Right ventricle myocardium inferior (tissue), 1 donor: ENCODE measurements at places on chromosomes 4 and X. TPM values are rescaled to one million over a fixed set of nuclear protein-coding genes. Genes with fewer than 3 reads are reported as not detected.

Gene MSX1
- total RNA-seq = 2.7 TPM

Gene RNF175
- 0.30 TPM for total RNA-seq

Gene BOD1L1
- 17.8 TPM for total RNA-seq

Gene CNGA1
- not detected for total RNA-seq

Gene RELL1
- total RNA-seq = 23.6 TPM

Gene EVC2
- total RNA-seq = 1.2 TPM

DNA sequence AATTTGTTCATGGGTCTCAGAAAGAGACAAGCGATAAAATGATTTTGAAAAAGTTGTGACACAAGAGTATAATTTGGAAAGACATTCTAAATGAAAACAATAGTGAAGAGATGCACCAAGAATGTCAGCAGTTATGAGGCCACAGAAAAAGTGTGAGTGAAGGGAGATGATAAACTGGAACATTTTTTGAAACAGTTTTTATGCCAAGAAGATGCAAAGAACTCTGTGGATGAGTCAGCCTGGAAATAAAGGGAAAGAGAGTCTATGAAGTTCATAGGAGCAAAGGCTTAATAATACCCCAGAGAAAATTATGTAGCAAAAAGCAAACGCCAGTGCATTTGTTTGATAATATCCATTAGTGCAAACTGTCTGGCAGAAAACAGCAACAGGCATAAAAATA lies 188.4 kb upstream of the TBC1D9 start:
- no peak for DNase-seq

- no peak for DNase-seq
Measured at GRCh38 chrX:78383594-78383993, 56.2 kb upstream of the CYSLTR1 start.

GRCh38 chr4:108172231-108172752 lies 3.6 kb upstream of the LEF1 start:
- no peak for DNase-seq

DNA sequence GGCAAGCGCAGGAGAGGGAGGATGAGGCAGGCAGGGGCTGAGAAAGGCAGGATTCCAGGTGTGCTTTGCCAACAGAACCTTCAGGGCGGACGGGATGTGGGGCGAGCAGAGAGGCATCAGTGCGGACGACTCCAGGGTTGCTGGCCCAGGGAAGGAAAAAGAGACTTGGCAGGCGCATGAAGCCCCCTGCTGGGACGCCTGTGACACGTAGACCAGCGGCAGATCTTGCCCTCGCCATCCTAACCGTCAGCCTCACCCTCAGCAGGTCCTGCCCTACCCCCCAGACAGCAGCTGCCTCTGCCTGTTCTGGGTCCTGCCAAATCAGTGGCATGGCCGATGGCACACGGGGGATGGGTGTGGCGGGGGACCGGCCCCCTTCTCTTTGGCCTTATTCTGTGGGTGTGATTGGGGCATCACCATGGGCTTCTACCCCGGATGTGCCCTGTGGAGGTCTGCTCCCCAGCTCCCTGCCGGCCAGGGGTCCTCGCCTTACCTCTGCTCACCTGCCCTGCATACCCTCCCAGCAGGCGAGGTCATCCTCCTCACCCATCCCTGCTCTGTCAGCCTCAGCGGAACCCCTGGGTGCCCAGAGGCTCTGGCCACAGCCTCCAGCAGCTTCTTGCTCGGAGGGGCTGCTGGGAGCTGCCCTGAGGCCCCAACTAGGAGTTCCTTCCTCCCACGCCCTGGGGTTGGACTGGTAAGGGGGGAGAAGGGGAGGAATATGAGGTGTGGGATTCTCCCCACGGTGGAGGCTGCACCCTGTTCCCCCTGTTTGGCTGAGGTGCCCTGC lies 2.9 kb upstream of the SH3BP2 start:
- peak; percentile 63 for DNase-seq

GRCh38 chr4:8649631-8650361 lies 57.2 kb downstream of the CPZ start:
- DNase-seq = no peak

GRCh38 chr4:68693325-68694075 lies 23.0 kb upstream of the UGT2B15 start:
- no peak for DNase-seq

- no peak for DNase-seq
Measured at GRCh38 chr4:151227731-151228130, 49.2 kb upstream of the PRSS48 start.

DNA sequence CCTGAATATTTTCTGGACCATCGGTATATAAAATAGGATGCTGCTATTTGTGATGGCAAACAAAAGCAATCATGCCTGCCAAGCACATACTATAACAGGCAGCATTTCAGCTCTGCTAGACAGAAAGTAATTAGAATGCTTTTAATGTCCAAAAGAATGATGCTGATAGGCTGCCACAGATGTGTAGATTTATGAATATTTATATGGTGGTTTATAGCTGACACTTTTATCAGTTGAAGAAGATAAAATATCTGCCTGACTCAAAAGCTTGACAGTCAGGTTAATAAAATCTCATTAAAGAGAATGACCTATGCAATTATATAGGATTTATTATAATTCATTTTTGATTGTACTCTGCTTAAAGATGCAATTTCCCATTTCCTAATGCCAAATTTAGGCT lies 4.0 kb downstream of the BEND4 start:
- DNase-seq = no peak
